Astrocyte of the cerebellum (primary cell): ENCODE measurements at places on chromosomes 1 and 21.

DNA sequence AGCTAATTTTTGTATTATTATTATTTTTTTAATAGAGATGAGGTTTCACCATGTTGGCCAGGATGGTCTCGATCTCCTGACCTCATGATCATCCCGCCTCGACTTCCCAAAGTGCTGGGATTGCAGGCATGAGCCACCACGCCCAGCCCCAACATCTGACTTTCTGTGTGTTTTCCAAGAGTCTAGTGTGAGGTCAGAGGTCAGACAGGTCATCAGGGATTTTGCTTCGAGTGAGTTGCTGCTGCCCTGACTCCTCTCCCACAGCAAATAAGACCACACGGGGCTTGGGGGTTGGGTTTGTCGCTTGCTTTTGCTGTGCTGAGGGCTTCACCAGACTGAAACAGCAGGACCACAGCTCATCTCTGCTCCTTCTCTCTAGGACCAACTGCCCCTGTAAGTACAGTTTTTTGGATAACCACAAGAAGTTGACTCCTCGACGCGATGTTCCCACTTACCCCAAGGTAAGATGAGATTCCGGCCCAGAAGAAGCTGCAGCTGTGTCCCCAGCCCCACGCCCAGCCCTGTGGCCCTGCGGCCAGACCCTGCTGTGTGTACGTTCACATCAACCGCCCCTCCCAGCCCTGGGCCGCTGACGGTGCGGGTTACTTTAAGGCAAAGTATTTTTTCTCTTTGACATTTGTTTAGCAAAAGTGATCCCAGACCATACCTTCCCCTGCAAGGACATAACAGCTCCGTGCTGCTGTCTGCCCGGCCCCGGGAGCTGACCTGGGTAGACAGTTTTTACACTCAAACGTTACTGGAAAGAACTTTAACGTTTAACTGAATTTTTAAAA is 97.5 kb downstream of the PDE9A start:
- DNase-seq = no peak

GRCh38 chr1:188782220-188782841 is 1695.3 kb downstream of the BRINP3 start:
- peak; percentile 12 for DNase-seq

DNA sequence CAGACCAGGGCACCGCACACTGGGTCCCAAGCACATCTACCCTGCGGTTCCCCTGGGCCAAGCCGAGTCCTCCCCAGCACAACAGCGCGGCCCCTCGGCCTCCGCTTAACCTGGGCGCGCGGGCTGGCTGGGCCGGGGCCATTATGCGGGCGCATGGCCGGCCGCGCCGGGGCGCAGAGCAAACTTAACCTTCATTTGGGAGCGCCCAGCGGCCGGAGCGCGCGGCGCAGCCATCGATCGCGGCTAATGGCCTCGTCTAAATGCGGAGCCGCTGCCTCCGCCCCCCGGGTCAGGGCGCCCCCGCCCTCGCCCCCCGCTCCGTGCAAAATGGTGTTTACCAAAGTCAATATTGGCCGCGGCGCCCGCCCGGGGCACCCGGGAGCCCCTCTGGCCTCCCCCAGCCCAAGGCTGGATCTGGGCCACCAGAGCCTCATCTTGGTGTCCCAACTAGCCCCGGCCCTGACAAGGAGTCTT is 272.1 kb downstream of the TRABD2B start:
- no peak for DNase-seq

DNA sequence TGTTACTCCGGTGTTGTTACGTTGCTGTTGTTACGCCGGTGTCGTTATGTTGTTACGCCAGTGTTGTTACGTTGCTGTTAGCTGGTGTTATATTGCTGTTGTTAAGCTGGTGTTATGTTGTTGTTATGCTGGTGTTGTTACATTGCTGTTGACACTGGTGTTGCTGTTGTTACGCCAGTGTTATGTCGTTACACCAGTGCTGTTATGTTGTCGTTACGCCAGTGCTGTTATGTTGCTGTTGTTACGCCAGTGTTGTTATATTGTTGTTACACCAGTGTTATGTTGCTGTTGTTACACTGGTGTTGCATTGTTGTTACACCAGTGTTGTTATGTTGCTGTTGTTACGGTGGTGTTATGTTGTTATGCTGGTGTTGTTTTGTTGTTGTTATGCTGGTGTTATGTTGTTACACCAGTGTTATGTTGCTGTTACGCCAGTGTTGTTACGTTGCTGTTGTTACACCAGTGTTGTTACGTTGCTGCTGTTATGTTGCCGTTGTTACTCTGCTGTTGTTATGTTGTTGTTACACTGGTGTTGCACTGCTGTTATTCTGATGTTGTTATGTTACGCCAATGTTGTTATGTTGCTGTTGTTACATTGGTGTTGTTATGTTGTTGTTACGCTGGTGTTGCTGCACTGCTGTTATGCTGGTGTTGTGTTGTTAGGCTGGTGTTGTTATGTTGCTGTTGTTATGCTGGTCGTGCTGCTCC is 25.6 kb downstream of the H6PD start:
- no peak for DNase-seq

- no peak for DNase-seq
These were observed 13.0 kb upstream of the CNIH4 start for GRCh38 chr1:224343679-224344078.

- DNase-seq = peak; percentile 92
These were observed at the start of gene MFN2 for GRCh38 chr1:11979851-11980675. Gene MFN2 (plus strand): TSS chr1:11980444. CDS start chr1:11989169, 8,725 bp downstream.

GRCh38 chr1:95127380-95127779 is 10.2 kb downstream of the TLCD4 start:
- no peak for DNase-seq

DNA sequence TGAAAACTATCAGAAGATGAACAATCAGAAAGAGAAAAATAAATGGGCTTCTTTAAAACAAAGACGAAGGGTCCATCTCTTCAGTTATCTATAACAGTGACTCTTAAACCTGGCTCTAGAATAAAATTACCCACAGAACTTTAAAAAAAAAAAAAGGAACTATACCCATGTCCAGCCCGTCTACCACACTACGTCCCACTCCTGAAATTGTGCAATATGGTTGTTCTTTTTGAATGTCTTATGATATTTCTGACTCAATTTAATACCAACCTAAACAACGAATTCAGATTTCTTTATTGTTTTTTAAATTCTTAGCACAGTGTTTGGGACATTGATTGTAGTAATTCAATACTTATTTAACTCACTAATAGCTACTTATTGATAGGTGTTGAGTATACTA is 246.3 kb downstream of the DPYD start:
- DNase-seq = no peak

DNA sequence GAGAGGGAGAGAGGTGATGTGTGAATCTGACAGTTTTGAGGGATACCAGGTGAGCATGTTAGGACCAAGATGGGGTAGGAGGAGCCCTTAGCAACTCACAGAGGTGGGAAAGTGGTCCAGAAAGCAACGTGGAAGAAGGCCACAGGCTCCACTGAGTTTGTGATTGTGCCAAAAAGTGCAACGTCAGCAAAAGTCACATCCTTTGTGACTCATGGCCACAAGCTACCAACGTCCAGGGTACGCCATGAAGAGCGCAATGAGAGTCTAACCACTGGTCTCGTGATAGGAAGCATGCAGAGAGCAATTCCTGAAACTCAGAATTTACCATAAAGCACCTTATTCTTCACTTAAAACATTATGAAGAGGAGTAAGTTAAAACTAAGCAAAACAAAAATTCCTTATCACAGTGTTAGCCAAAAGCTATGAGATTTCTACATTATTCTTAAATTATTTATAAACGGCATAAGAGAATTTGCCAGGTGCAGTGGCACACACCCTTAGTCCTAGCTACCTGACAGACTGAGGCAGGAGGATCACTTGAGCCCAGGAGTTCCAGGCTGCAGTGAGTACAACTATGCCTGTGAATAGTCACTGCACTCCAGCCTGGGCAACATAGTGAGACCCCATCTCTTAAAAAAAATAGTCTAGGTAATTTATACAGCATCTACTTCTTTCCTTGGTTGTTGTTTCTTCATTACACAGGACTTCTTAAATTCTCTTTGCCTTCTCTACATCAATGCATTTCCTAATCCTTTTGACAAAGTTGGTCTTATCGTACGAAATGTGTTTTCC is 55.2 kb downstream of the COLGALT2 start:
- DNase-seq = no peak

- no peak for DNase-seq
These were observed 486 bp downstream of the NIPAL3 start for GRCh38 chr1:24415910-24416665.

- DNase-seq = no peak
These were observed 13.2 kb upstream of the SCYL3 start for GRCh38 chr1:169906938-169907337.

DNA sequence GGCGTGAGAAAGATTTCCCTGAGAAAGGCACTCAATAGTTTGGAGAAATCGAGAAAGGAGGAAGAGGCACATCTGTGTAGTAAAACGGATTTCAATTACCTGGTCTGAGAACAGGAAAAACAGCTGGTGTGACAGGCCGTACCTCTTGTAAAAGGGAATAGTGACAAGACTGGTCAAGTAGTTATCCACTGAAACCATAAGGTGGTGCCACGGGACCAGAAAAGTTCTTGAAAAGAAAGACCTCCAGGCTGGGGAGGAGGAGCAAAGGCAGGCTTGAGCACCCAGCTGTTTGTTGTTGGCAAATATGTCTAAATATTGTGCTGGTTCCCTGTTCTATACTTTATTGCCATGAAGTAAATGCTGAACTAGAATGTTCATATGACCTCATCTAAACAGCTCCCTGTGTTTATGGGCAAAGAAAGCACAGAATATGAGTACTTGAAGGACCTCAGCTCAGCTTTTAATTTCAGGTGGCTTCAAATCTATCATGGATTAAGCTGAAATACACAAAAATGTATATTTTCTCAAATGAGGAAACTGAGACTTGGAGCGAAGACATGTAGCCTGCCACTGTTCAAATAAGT is 4.0 kb downstream of the HAO2 start:
- no peak for DNase-seq
